ENCODE measurements at places on chromosomes 13 and 19. TPM values are rescaled to one million over a fixed set of nuclear protein-coding genes. Genes with fewer than 3 reads are reported as not detected.

The EPS8L1 gene
- polyA plus RNA-seq = 3.3 TPM

The ZNF285 gene
- polyA plus RNA-seq = 5.1 TPM

The RPS28 gene
- polyA plus RNA-seq = 712 TPM

The SIAH3 gene
- 0.07 TPM for polyA plus RNA-seq

DNA sequence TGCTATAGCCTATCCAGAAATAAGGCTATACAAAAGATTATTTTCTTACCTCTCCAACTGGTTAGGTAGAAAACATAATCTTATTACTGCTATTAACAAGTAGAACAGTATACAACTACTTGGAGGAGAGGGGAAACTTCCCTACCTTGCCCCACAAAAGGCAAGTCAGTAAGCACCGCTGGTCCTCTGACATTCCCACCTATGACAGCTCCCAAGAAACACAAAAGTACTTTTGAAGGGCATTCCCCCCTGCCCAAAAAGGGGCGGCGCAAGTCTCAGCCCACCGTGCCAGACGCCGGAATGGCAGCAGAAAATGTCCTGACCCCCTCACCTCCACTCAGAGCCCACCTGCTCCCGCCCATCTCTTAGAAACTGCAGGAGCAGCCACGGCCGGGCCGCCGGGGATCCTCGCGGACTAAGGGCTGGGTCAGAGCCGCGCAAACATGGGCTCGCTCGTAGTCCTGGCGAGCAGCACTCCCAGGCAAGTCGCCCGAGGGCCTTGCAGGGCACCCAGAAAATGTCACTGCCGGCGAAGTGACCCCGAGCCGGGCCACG is 437 bp downstream of the SUCLA2 start:
- peak overlapping the region; percentile 69 for H3K27ac ChIP-seq
- peak; percentile 46 for DNase-seq
- no peaks in the 10 kb centered on the region for H3K36me3 ChIP-seq
- no peaks in the 10 kb centered on the region for H3K27me3 ChIP-seq
